ENCODE measurements at places on chromosomes 12 and 14. TPM values are rescaled to one million over a fixed set of nuclear protein-coding genes. Genes with fewer than 3 reads are reported as not detected.

Gene GDF3
- not detected for total RNA-seq

GRCh38 chr14:23259426-23259825 lies 21.7 kb downstream of the RNF212B start:
- no peaks in the 10 kb centered on the region for H3K4me1 ChIP-seq
- DNase-seq: no peak
- H3K36me3 ChIP-seq: no peaks in the 10 kb centered on the region
- H3K4me3 ChIP-seq: no peak overlapping the region

DNA sequence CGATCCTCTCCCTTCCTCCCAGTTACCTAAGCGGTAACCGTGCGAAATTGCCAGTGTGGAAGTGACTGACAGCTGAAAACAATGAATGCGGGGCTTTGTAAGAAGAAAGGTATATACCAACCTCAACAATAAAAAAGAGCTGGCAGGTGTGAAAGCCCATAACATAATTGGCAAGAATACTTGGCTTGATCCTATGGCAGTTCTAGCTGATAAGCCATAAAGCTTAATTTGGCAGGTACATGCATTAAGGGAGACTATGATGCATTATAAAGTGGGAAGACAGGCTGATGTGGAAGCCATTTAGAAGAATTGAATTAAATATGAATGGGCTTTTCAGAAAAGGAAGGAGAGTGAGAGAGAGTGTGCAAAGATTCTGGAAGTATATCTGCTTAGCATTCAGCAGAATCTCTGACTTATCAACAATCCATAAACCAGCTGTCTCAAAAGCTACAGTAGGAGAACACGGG lies 71.3 kb downstream of the CRACR2A start:
- peaks cover 28% of the 10 kb centered on the region for H3K36me3 ChIP-seq
- DNase-seq: no peak
- no peak overlapping the region for H3K4me3 ChIP-seq
- no peak overlapping the region for H3K27ac ChIP-seq
- peaks cover 8% of the 10 kb centered on the region for H3K4me1 ChIP-seq

Gene GDF11
- 5.0 TPM for total RNA-seq

- no peaks in the 10 kb centered on the region for H3K27me3 ChIP-seq
- H3K27ac ChIP-seq: peak overlapping the region; percentile 40
- peak overlapping the region; percentile 54 for H3K4me3 ChIP-seq
- H3K4me1 ChIP-seq: peaks cover 36% of the 10 kb centered on the region
- no peak for DNase-seq
These were observed 13.2 kb downstream of the RPS6KA5 start for GRCh38 chr14:91047174-91047753.

- no peak overlapping the region for H3K4me3 ChIP-seq
- H3K36me3 ChIP-seq: no peaks in the 10 kb centered on the region
- no peak for DNase-seq
- H3K4me1 ChIP-seq: no peaks in the 10 kb centered on the region
- H3K27me3 ChIP-seq: no peaks in the 10 kb centered on the region
- no peak overlapping the region for H3K27ac ChIP-seq
These were observed 102.9 kb downstream of the RASSF9 start for GRCh38 chr12:85733221-85733840.

Gene CARMIL3
- total RNA-seq: 0.10 TPM

DNA sequence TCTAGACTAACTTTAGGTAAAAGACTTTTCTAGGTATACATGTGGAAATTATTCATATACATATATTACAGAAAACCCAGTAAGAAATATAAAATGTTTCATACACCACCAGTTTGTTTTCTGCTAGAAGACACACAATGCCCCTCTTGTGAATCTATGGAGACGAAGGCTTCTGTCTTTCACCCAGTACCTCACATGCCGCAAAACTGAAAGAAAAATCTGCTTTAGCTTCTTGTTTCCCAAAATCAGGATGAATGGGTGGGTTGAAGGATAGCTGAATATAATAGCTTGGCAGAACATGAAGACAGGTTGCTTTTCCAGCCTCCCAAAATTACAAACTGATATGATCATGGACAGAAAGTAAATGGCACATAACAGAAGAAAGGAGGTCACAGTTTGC lies 1.3 kb downstream of the TAS2R30 start:
- H3K27ac ChIP-seq: no peak overlapping the region
- DNase-seq: no peak

DNA sequence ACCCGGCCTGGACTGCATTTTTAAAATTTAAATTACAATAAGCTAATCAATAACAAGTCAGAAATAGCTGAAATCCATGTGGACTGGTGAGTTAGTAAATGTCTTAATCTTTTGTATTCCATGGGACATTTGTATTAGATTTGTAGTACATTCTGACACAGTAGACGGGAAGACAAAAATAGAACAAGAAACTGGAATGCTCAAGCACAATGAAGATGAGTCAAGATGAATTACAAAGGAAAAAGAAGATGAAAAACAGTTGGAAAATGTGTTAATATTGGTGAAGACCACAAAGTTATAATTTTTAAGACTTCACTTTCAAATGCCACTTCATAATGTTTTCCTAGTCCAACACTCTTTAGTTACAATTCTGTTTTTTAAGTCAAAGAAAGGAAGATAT lies 97.8 kb upstream of the FERMT2 start:
- H3K27me3 ChIP-seq: no peaks in the 10 kb centered on the region
- no peaks in the 10 kb centered on the region for H3K4me1 ChIP-seq
- H3K27ac ChIP-seq: no peak overlapping the region
- peaks cover 7% of the 10 kb centered on the region for H3K36me3 ChIP-seq
- DNase-seq: no peak

DNA sequence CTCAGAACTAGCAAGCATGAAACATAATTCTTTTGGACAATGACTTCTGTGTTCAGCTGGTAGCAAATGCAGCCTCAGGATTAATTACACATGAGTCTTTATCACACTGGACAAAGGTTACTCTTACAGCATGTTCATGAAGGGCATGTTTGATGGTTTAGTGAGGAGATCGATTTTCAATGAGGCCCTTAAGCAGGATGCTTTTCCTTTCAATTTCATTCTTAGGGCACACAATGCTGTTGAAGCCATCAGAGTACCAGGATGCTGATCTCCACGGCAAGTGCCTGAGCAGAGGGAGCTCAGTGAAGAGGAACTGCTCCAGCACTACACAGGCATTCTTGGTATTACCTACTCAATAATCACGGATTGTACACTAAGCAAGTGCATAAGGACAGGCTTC lies 542.0 kb downstream of the SNAPC1 start:
- DNase-seq: no peak
- no peaks in the 10 kb centered on the region for H3K4me1 ChIP-seq
- H3K36me3 ChIP-seq: no peaks in the 10 kb centered on the region
- H3K4me3 ChIP-seq: no peak overlapping the region

Gene SERPINA6
- total RNA-seq: not detected

DNA sequence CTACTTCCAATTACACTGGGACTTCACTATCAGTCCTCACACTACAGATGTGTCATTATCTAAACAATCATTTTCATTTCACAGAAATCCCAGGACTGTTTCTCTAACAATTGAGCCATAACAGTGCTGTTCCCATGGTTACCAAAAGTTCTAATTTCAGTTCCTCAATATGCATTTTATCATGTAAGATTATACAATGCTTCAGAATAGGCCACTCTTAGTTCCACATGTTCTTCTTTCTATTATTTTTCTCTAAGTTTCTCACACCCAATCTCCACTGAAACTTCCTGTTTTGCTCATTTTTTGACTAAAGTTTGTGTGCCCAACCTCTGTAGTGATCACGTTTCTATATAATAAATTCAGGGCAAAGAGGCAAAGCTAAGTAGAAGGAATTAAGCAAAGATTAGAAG lies 185.8 kb downstream of the DUSP6 start:
- H3K4me3 ChIP-seq: no peak overlapping the region
- H3K27ac ChIP-seq: no peak overlapping the region
- H3K36me3 ChIP-seq: peaks cover 6% of the 10 kb centered on the region
- H3K27me3 ChIP-seq: no peaks in the 10 kb centered on the region
- peaks cover 19% of the 10 kb centered on the region for H3K4me1 ChIP-seq

Gene DBX2
- not detected for total RNA-seq

GRCh38 chr14:54329082-54329695 lies 67.6 kb upstream of the CDKN3 start:
- no peak for DNase-seq
- H3K27me3 ChIP-seq: peaks cover 13% of the 10 kb centered on the region
- H3K36me3 ChIP-seq: no peaks in the 10 kb centered on the region
- H3K4me3 ChIP-seq: no peak overlapping the region
- H3K27ac ChIP-seq: no peak overlapping the region

GRCh38 chr12:54351341-54351740 lies 12.9 kb downstream of the GPR84 start:
- H3K27me3 ChIP-seq: no peaks in the 10 kb centered on the region
- no peak for DNase-seq
- H3K4me3 ChIP-seq: no peak overlapping the region
- peaks cover 28% of the 10 kb centered on the region for H3K36me3 ChIP-seq
- H3K4me1 ChIP-seq: peaks cover 19% of the 10 kb centered on the region
- no peak overlapping the region for H3K27ac ChIP-seq

GRCh38 chr12:124898200-124898922 lies 16.1 kb downstream of the UBC start:
- H3K4me3 ChIP-seq: peak overlapping the region; percentile 45
- peaks cover 20% of the 10 kb centered on the region for H3K27me3 ChIP-seq
- no peak for DNase-seq

DNA sequence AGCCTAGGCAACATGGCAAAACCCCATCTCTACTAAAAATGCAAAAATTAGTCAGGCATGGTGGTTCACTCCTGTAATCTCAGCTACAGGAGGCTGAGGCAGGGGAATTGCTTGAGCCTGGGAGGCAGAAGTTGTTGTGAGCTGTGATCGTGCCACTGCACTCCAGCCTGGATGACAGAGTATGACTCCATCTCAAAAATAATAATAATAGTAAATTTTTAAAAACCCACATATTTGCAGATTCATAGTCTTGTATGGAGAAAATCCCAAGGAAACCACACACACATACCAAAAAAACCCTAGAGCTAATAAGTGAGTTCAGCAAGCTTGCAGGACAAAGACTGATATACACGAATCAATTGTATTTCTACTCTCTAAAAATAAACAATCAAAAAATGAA lies 19.0 kb upstream of the MTHFD1 start:
- DNase-seq: no peak
- H3K36me3 ChIP-seq: no peaks in the 10 kb centered on the region
- H3K4me3 ChIP-seq: no peak overlapping the region
- no peak overlapping the region for H3K27ac ChIP-seq
- no peaks in the 10 kb centered on the region for H3K27me3 ChIP-seq
- H3K4me1 ChIP-seq: no peaks in the 10 kb centered on the region

Gene GLIPR1
- 47.1 TPM for total RNA-seq

DNA sequence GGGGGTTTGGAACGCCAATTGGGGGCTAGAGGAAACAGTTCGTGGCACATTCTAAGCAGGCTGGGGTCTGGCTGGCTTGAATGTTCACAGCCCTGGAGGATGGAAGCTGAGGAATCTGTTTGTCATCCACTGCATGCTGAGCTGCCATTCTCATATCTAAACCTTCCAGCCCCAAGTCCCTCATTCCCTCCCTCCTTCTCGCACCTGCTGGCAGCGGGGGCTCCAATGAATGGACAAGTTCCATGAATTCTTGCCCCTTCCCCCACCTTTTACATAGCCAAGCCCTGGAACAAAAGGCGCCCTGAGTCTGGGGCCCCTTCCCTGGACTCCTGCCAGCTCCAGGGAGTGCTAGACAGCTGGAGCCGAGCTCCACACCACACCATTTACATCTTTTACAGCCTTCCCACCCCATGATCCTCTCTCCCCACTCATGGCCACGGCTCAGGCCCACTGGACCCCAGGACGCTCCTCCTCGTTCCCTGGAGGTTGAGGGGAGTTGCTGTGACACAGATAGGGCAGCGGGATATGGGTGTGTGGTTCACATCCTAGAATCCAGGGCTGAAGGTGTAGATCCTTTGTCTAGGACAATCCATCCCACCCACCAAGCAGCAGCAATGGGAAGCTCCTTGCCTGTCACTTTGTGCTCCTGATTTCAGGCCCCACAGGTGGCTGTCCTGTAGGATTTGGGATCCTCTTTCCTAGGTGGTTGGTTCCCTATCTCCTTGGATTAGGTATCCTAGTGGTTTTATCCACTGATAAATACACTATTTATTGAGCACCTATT lies 21.7 kb upstream of the VRTN start:
- H3K36me3 ChIP-seq: no peaks in the 10 kb centered on the region
- no peak for DNase-seq
- H3K27ac ChIP-seq: no peak overlapping the region
- H3K4me1 ChIP-seq: no peaks in the 10 kb centered on the region

Gene P2RX2
- total RNA-seq: not detected

Gene TAS2R13
- 1.2 TPM for total RNA-seq

- peaks cover 8% of the 10 kb centered on the region for H3K4me1 ChIP-seq
- peaks cover 9% of the 10 kb centered on the region for H3K36me3 ChIP-seq
- DNase-seq: no peak
- H3K27me3 ChIP-seq: no peaks in the 10 kb centered on the region
These were observed 23.2 kb downstream of the LGALS3 start for GRCh38 chr14:55152052-55152753.

GRCh38 chr12:13594731-13595514 lies 386.5 kb downstream of the GRIN2B start:
- DNase-seq: no peak
- H3K4me1 ChIP-seq: no peaks in the 10 kb centered on the region
- no peak overlapping the region for H3K27ac ChIP-seq
- no peak overlapping the region for H3K4me3 ChIP-seq
- peaks cover under 1% of the 10 kb centered on the region for H3K27me3 ChIP-seq
- no peaks in the 10 kb centered on the region for H3K36me3 ChIP-seq

DNA sequence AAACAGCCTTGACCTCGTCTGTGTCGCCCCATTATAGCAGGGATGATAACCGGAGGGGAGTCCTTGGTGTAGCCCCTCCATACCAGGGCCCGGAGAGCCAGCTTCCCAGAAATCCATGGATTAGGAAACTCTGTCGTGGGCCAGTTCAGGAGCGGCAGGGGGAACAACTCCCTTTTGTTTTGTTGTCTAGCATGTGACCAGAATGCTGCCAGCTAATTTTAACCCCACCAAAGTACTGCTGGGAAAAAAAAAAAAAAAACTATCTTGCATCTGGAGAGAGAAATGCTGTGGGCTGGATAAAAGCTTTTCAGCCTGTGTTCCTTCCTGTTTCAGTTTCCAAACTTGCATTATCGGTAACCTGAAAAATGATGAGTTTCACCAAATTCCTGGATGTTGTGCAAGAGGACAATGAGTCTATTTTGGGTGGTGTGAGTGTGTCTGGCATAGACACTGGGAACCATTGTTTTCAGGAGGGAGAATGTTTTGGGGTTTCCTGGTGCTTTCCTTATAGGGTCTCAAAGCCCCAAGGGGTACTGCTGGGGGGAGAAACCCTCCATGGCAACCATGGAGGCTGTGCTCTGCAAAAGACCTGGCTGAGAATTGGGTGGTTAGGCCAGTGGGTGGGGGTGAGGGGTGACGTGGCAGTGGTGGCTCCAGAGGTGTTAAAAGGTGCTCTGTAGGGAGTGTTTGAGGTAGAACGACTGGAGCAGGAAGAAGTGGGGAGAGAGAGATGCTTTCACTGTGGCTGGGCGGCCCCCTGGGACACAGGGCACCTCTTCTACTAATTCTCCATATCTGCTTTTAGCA lies 14.9 kb upstream of the IRF2BPL start:
- peak overlapping the region; percentile 98 for H3K27ac ChIP-seq
- peaks cover 60% of the 10 kb centered on the region for H3K4me1 ChIP-seq
- H3K36me3 ChIP-seq: no peaks in the 10 kb centered on the region
- DNase-seq: peak; percentile 89
- H3K27me3 ChIP-seq: no peaks in the 10 kb centered on the region
- peak overlapping the region; percentile 73 for H3K4me3 ChIP-seq
